ENCODE measurements at places on chromosomes 3 and 15.

DNA sequence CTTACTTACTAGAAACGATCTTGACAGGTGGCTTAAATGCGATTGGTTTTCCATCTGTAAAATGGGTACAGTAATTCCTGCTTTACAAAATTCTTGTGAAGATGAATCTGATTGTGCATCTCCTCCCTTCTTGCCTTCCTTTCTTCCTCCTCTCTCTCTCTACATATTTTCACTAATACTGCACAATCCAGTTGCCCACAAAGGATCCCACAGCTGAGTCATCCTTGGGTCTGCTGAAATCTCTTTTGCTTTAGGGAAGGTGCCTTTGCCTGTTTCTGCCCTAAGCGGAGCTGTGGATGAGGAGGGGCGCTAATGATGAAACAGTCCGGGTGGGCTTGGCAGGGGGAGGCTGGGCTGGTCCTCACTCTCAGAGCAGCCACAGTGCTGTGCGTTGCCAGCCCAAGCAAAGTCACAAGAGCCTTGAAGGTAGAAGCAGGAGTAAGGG lies 46.1 kb downstream of the AMOTL2 start:
- no peak for DNase-seq

- no peak for DNase-seq
Measured at GRCh38 chr3:128335621-128336296, 130.9 kb downstream of the DNAJB8 start.

GRCh38 chr3:194673761-194674160 lies 1.8 kb upstream of the LSG1 start:
- no peak for DNase-seq

DNA sequence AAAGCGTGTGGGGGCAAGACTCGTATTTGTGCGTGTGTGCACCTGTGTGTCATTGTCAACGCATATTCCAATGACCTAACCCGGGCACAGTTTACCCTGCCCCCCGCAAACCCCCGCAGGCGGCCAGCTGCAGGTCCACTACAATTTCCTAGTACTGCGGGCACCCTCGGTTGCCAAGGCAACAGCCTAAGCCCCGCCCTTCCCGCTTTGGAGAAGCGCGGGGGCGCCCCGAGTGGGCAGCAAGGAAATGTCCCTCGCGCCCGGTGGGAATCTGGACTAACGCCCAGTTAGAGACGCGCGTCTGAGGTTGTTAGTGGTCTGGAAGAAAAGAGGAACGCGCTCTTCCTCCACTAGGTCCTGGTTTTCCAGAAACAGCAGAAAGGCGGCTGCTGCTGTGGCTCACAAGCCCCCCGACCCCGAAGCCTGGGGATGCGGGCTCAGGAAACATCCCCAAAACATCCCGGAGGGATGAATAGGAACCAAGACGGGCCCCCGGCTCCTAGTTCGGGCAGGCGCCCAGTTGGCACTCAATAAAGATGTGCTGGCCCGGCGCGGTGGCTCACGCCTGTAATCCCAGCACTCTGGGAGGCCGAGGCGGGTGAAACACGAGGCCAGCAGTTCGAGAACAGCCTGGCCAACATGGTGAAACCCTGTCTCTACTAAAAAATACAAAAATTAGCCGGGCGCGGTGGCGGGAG lies 1.1 kb downstream of the ABHD14A start:
- DNase-seq = peak; percentile 78

- no peak for DNase-seq
Measured at GRCh38 chr3:46672349-46672695, 21.2 kb downstream of the ALS2CL start.

DNA sequence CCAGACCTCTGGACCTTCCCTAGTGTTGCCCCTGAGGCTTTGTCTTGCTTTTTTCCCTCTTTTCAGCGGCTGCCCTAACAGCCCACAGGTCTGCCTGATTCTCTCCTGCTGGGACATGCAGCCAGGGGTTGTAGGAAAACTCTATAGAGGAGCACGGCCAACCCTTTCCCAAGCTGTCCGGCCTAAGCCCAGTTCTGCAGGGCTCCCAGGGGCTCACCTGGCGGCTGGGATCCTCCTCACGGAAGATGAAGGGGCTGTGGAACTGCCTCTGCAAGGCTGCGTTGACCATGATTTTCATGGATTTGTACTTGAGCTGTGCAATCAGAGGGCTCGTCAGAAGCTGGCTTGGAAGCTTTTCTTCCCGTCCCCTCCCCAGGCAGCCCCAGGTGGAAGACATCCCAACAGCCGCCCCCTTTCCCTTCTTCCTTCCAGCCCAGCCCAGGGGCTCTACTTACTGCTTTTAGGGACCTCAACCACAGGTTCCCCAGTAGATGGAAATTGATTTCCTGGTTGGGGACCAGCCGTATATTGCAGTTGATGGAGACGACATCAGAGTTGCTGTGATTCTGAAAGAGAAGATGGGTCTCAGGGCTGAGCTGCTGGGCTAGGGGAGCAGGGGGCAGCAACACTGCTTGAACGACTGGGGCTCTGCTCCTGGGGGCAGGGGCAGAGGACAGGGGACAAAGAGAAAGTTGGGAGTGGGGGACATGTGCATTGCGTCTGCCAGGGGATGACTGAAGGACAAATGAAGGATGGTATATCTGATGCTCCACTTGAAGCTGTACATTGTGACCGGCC lies 29.8 kb downstream of the FEM1B start:
- no peak for DNase-seq

DNA sequence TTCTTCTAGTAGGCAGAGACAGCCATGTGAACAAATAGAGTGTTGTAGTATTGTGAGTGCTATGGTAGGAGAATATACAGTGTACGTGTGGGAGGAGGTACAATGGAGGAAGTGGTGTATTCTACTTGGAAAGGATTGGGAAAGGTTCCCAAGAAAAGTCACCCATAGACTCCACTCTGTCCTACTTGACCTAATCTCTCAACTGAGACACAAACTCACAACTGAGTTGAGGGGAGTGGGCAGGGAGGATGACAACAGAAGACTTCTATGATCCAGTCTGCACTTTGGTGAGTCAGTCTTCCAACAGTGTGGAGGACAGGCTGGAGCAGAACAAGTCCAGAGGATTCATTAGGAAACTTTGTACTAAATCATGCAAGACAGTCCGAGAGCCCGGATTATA lies 28.8 kb upstream of the AQP9 start:
- no peak for DNase-seq

DNA sequence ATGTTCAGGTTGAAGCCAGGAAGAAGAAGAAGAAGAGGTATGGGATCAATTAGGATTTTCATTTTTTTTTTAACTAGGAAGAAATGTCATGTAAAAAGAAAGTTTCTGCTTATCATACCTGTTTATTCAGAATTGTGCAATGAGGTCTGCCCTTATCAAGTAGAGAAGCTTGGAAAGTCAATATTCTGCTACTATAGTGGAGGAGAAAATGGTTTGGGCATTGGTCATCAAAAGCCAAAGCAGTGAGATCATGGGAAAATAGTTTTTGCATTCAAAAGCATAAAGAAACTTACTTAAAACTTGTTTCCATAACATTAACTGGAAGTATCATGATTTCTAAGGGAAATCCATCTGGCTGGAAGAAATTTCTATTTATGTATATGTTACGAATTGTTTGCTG lies 1239.2 kb downstream of the NSUN3 start:
- DNase-seq = no peak

GRCh38 chr3:166118049-166118448 lies 280.8 kb upstream of the BCHE start:
- DNase-seq = no peak

DNA sequence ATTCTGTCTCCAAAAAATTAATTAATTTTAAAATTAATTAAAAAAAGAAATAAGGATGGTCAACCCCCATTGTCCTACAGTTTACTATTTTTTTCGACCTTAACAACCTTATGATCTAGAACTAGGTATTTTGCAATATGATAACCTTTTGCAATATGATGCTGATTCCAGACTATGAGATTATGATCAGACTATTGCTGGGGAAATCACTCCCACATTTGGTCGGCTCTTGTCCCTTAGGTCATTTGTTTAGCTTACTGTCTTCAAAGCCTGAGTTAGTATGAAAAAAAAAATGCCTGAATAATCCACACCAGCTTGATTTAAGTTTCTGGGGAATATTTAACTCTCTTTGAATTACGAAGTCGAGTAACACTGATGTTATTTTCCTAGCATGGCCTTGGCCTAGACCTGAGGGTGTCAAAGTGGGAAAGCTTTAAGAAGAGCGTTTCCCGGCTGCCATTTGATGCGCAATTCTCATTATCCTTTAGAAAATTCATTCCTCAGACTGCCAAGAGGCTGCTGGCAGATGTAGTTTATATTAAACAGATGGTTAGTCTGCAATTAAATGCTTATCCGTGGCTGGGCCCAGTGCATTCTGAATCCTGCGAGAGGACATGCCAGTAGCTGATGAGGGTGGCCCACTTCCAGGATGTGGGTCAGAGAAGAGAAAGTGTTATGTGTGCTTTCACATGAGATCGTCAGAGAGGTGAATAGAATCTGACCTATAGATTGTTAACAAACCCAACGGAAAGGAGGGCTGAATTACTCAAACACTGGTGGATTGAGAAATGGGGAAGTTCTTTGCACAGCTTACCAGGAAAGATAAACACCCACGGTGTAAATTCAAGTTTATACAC lies 496.0 kb upstream of the THBS1 start:
- no peak for DNase-seq

DNA sequence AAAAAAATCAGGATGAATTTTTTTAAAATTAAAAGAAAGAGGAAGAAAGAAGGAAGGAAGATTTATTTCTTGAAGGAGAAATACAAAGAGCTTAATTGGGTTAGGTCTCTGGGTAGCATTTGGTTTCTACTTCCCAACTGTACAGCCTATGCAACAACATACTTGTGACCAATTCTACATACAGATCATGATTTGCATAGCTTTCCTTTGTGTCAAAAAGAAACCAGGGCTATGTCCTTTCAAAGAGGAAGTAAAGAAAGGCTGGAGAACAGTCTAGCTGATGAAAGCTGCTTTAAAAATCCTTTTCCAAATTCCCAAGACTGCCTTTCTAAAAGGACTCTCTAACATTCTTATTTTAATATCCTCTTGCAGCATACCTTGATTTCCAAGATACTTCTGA lies 6.1 kb upstream of the HGD start:
- no peak for DNase-seq

DNA sequence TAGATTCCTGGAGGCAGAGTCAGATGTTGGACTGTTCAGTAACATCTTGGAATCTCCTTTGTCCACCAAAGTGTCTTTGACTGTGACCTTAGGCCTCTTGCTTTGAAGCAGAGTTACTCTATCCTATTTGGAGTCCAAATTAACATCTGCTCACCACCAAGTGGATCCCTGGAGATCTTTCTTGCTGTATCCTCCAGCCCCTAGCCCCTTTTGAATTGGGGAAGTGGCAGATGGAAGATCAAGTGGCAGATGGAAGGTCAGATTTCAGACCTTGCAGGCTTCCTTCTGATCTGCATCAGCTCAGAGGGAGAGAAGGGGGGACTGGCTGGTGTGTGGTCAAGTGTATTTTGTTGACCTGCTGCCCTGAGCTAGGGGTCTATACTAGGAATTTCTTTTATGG lies 125.0 kb upstream of the ROPN1 start:
- no peak for DNase-seq

DNA sequence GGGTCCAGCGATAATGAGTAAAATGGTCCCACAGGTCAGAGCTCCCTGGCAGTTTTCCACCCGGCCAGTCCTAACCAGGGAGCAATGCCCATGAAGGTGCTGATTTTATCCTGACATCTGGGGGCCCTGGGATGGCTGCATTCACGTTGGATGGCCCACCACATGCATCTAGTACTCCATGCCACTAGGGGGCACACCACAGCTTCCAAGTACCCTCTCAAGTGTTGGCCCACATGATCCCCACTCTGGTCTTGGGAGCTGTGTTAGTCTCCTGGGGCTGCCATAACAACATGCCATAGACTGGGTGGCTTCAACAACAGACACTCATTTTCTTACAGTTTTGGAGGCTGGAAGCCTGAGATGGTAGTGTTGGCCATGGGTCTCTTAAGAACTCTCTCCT lies 225.5 kb downstream of the SLCO3A1 start:
- peak; percentile 39 for DNase-seq

DNA sequence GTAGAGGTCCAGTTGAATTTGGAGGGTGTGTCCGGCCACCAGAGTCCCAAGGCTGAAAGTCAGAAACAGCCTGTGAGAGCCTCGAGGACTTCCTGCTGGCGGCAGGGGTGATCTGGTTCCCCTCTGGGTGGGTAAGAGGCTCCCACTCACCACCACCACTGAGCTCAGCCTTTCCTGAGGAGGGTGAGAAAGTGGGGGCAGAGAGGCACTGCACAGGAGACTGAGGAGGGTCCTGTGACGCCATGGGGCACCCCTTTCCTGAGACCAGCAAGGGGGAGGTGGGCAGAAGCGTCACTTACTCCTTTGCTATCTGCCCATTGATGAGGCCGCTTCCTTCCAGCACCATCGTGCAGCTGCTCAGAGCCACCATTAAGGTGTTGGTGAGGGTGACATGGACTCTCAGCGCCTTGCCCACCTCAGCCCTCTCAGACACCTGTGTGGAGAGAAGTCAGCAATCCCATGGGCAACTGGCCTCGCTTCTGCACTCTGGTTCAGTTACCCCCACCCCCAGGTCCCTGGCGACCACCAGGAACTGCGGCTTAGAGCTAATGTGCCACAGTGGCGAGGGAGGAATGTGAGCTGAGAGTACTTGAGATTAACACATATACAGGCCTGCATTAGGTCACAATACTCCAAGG lies 10.0 kb upstream of the TGM5 start:
- DNase-seq = no peak

GRCh38 chr15:41620536-41621199 lies 39.5 kb upstream of the MGA start:
- DNase-seq = peak; percentile 56

All from NCI-H1417 (cell line).